ENCODE measurements at places on chromosomes 6 and 20.
A peak's percentile ranks its signal among the peaks of the same experiment; 100 is the strongest.

DNA sequence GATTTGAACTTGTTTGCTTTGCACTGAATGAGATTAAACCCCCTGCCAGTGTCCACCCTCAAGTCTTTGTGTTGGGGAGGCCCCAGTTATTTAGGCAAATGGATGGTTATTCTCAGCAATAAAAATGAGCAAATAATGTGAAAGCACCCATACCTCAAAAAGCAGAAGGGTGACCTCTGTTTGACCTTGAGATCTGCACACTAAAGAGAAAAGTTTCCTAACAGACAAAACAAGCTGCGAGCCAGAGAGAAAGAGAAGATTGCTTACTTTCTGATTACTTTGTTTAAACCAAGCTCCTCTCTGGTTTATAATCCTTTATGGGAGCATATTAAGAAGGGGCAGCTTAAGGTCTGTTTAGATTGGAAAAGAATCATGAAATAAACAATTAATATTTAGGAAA is 30.4 kb upstream of the TRERF1 start:
- DNase-seq, result no peak

- DNase-seq, result no peak
Measured at GRCh38 chr6:37309046-37309445, 44.7 kb upstream of the RNF8 start.

- DNase-seq, result no peak
Measured at GRCh38 chr6:147615659-147616456, 107.4 kb downstream of the SAMD5 start.

GRCh38 chr20:64067733-64068307 is 4.8 kb downstream of the TCEA2 start:
- no peak for DNase-seq

DNA sequence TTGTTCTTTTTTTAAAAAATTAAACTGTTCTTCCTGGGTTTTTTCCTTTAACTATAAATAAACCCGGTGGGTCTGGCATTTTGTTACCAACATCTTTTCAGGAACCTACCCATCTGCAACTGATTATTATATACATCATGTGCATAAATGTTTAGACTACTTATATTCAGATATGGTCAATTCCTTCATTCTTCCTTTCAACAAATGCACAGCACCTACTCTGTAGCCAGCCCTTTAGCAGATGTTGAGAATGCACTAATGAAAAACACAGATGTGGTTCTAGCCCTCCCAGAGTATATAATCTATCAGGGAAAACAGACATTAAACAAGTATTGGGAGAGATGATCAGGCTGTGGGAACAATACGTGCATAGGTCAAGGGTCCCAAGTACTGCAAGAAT is 237.1 kb downstream of the UST start:
- DNase-seq, result no peak

DNA sequence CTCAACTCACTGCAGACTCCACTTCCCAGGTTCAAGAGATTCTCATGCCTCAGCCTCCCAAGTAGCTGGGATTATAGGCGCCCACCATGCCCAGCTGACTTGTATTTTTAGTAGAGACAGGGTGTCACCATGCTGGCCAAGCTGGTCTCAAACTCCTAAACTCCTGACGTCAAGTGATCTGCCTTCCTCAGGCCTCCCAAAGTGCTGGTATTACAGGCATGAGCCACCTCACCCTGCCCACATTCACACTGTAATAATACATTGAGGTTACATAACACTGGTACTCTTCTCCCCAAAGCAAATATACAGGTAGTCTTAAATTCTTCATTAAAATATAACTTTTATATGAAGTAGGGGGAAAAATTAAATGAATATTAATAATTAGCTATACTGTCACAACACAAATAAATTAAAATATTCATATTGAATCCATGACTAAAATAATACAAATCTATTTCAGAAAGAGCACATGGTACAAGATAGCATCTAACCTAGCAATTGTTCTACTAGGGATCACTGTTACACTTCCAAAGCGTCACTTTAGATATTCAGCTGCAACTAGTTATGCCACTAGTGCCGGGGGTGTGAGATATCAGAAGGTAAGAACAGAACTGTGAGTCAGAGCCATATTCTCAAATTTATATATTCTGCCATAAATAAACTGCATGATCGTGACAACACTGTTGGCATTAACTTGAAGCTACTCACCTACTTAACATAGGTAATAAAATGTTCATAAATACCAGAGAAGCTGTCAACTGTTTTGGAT is 169.1 kb upstream of the SHLD1 start:
- DNase-seq, result no peak

DNA sequence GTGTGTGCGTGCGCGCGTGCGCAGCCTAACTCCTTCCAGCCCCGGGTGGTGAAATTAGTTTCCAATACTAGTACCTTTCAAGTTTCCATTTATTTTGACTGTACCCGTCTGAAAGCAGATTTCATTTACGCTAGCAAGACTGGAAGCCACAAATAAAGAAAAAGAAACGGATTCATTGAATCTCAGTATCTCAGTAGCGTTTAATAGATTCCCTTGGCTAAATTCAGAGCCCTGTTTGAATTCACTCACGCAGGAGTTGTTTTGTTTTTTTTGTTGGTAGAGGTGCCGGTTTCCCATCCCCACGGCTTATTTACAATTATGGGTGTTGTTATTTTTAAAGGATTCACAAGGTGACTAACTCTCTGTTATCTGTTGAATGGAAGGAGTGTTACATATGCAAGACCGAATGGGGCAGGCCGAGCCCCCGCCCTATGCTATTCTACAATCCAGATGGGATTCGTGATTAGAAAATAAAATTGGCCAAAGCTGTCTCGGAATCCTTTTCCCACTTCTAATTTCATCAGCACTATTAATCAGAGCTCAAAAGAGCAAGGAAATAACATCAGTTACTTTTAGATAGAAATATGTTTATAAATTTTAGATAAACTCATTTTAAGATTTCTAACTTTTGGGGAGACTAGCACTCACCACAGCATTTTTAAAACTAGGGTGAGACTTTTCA is 2.3 kb upstream of the INSM1 start:
- DNase-seq, result no peak

DNA sequence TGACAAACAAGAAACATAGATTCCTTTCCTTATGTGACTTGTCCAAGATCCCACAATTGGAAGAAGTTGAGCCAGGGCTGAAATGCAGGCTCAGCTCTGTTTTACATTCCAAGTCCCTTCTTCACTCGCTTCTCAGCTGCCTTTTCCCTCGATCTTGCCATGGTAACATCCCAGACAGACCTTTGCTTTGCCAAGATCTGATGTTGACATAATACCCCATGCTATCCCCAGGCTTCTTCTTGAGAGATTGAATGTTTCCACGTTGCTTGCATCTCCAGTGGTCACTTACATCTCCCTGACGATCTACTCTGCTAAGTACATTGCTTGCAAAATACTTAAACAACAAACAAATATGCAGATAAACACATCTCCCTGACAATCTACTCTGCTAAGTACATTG is 63.5 kb downstream of the TBXT start:
- no peak for DNase-seq

DNA sequence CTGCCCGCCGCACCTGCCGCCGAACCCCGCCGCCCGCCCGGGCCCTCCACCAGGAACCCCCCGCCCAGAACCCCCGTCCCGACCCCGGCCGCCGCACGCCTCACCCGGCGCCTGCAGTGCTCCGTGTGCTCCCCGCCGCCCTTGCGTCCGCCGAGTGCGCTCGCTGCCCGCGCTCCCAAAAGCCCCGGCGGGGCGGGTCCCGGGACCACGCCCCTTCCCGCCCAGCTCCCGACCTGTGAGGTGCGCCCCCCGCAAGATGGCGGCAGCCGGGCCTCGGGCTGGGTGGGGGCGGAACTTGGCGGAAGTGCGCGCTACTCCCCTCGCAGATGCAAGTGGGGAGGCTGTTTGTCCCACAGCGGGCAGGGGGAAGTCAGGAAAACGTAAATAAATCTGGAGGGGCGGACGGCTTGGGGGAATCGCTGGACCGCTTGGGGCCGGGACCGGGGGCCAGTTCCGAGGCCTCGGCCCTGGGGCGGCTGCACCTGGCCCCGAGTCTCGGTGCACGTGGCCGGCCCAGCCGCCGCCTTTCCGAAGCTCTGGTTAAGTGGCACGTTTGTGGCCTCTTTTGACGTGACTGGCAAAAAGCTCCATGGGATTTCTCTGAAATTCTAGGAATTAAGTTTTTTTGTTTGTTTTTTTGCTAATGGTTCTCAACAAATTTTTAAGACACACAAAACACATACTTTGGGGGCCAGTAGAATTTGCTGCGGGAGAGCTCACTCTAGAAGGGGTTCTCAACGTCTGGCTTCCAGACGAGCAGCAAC is at the start of gene EZR:
EZR (minus strand) TSS at position 156 of the 764 bp plus-strand sequence. CDS start 1,275 bp downstream, outside the sequence.
- DNase-seq, result no peak

DNA sequence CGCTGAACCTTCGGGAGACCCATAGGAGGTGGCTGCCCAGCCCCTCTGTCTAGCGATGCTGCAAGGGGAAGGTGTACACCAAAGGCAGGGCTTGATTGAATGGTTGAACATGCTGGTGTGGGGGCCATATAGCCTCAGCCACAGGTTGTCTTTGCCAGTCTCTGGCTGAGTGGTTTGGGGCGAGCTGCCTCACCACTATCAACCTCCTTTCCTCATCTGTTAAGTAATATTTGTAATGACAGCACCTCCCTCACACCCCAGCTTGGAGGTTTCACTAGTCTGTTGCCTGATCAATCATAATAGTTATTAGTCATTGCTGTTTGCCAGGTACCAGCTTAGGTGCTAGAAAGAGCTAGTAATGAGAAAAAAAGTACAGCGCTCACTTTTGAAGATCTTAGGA is 11.8 kb upstream of the ZNF831 start:
- DNase-seq, result no peak

DNA sequence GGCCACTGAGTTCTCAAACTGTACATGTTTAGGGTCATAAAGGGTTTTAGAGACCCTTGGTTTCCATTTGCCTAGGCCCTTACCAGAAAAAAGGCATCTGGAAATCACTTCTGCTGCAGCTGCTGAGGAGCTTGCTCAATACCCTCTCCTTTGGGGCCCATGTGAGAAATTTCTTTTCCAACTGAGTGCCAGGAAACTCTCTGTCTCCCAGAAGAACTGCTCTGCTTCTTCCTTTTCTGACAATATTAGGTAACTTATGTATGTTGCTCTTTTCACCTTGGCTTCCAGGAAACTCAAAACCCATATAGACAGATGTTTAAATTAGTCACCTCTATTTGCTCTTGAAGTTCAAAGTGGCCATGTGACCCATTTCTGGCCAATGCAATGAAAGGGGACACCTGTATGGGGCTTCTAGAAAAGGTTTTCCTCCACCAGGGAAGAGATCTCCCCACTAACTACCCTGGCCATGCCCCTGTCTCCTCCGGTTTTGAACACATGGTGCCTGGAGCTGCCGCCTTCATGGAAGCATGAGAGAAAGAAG is 121.6 kb downstream of the PREX1 start:
- no peak for DNase-seq

DNA sequence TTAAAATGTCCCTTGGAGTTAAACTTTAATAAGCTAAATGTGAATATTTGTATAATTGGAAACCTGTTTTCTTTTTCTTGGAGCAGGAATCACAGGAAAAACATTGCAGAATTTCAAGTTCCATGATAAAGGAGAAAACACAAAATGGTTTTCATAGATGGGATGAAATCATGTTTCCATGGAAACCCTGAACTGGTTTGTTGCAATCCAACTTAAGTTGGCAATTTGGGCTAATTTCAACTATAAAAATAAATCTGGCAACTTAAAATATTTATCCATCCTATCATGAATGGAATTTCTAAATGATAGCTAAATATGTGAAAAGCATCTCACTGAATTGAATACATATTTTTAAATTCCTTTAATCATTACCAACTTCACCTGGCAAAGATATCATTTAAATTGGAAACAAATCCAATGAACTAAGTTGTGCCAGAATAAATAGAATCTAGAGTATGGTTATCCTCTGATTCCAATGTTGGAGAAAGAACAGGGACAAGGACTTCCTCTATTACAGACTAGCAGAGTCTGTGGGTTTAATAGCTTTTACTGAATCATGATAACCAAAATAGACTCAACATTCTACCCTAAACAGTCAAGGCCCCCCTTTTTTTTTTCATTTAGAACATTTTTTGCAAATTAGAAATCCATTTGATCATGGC is 33.2 kb downstream of the COL21A1 start:
- DNase-seq, result no peak

DNA sequence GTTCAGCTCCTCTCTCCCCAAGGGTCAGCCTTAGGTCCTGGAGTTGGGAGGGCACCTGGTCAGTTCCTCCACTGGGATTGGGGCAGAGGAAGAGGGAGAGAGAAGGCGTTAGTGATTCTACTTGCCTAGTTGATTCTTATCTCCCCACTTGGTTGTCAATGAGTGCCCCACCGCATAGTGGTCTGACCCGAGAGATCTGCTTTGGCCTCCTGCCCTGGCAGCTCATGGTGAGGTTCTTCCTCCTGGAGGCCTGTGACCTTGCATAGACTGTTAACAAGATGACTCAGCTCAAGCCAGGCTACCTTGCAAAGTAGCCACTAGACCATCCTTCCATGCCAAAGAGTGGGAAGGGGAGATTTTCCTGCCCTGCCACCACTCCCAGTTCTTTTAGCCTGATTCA is 160.6 kb downstream of the TMEM200A start:
- no peak for DNase-seq

- DNase-seq, result no peak
Measured at GRCh38 chr6:159114569-159114968, 54.6 kb upstream of the FNDC1 start.

DNA sequence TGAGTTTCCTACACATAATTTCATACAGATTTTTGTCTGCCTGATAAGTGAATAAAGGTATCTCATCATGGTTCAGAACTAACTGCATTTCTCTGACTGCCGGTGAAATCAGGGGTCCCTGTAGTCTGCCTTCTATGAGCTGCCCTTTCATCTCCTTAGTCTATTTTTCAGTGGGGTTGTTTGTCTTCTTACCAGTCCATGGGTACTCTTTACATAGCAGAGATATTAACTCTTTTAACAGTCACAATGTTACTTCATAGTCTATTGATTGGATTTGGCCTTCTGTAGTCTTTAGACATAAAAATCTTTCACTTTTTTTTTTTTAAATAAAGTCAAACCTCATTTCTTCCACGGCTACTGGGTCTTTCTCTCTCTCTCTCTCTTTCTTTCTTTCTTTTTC is 79.8 kb downstream of the RALGAPA2 start:
- DNase-seq, result no peak

- no peak for DNase-seq
Measured at GRCh38 chr6:158353883-158354877, 41.9 kb downstream of the TULP4 start.

DNA sequence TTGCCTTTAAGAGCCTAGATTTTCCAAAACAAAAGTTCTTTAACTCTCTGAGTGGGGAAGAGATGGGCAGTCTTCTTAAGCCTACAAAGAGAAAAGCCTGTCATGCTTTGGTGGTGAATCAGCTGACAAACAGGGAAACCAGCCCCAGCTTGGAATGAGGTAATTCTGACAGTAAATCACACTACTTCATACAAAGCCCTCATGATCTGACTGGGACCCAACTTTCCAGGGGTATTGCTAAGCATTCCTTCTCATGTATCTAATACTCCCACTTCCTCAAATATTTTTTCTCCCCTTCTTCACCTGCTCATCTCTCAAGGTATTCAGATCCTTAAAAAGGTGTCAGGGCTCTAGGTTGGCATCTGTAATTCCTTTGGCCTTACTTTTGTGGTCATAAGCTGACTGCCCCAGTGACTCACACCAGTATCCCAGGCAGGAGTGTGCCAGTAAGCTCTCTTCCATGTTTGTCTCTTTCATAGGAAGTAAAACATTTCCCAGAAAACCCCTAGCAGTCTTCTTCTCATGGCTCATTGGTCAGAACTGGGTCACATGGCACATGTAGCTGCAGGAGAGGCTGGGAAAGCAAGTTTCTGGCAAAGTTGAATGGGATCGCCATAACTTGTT is 15.0 kb upstream of the TBC1D22B start:
- peak; percentile 35 for DNase-seq

- no peak for DNase-seq
Measured at GRCh38 chr6:56005426-56005825, 130.0 kb upstream of the BMP5 start.

All from GOT3 (cell line).